PC-9 (cell line): ENCODE measurements at places on chromosomes 4 and X.
A peak's percentile ranks its signal among the peaks of the same experiment; 100 is the strongest.

DNA sequence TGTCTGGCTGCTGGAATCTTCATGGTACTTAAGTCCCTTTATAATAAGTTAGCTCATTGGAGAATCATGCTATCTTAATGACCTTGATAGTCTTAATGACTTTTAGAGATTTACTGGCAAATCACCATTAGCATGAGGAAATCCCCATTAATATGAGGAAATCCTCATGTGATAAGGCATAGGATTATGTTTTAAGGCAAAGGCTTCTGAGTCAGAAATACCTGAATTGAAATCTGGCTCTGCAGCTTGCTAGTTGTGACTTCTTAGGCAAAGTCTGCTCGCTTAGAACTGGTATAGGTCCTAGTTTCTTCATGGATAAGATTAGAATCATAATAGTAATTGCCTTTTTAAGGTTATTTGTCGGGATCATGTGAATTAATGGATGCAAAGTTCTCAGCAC lies 190.2 kb upstream of the BANK1 start:
- H3K27ac ChIP-seq = peak overlapping the region; percentile 78
- DNase-seq = no peak
- no peaks in the 10 kb centered on the region for H3K27me3 ChIP-seq
- no peak overlapping the region for H3K4me3 ChIP-seq
- H3K4me1 ChIP-seq = peaks cover 11% of the 10 kb centered on the region

DNA sequence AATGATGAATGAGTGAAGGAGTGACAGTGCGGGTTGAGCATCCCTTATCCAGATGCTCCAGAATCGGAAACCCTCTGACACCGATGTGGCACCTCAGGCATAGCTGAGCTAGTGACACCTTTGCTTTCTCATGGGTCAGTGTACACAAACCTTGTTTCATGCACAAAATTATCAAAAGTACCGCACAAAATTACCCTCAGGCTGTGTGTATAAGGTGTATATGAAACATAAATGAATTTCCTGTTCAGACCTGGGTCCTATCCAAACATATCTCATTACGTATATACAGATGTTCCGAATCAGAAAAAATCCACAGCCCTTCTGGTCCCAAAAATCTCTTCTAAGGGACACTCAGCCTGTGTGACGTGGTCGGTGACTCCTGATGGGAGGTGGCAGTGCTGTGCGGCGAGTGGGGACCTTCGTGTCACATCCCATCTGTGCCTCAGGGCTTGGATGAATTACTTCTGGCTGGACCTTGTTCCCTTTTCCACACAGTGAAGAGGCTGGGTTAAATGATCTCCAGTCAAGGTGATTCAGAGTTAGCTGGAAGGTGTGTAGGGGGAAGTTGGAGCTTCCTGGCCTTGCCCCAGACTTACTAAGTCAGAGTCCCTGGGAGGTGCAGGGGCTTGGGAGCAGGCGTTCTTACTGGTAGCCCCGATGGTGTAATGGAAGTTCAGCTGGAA lies 18.8 kb downstream of the RGS12 start:
- H3K27me3 ChIP-seq = no peaks in the 10 kb centered on the region
- H3K27ac ChIP-seq = peak overlapping the region; percentile 51
- peak; percentile 50 for DNase-seq
- H3K4me1 ChIP-seq = peaks cover 23% of the 10 kb centered on the region
- H3K36me3 ChIP-seq = no peaks in the 10 kb centered on the region

- H3K4me3 ChIP-seq = no peak overlapping the region
- no peaks in the 10 kb centered on the region for H3K4me1 ChIP-seq
- H3K27ac ChIP-seq = no peak overlapping the region
- no peak for DNase-seq
- no peaks in the 10 kb centered on the region for H3K27me3 ChIP-seq
Observed at GRCh38 chrX:30161043-30161442, 54.3 kb upstream of the MAGEB2 start.

GRCh38 chr4:128285085-128285997 lies 2.3 kb downstream of the PGRMC2 start:
- no peaks in the 10 kb centered on the region for H3K27me3 ChIP-seq
- peaks cover 19% of the 10 kb centered on the region for H3K36me3 ChIP-seq
- H3K4me1 ChIP-seq = peaks cover 28% of the 10 kb centered on the region
- DNase-seq = no peak

GRCh38 chr4:11634283-11634682 lies 205.6 kb upstream of the HS3ST1 start:
- H3K4me3 ChIP-seq = peak overlapping the region; percentile 31; the same call in 1 of the 2 replicates
- no peak for DNase-seq
- H3K36me3 ChIP-seq = no peaks in the 10 kb centered on the region
- H3K27ac ChIP-seq = peak overlapping the region; percentile 99

GRCh38 chrX:136047969-136048368 lies 62.7 kb downstream of the SLC9A6 start:
- H3K4me1 ChIP-seq = 0 out of 2 replicates have a peak, but pooled peaks cover 6% of the 10 kb centered on the region
- DNase-seq = no peak
- no peaks in the 10 kb centered on the region for H3K36me3 ChIP-seq
- H3K27ac ChIP-seq = no peak overlapping the region
- H3K4me3 ChIP-seq = no peak overlapping the region
- H3K27me3 ChIP-seq = no peaks in the 10 kb centered on the region

GRCh38 chr4:154082760-154083535 lies 294.1 kb upstream of the SFRP2 start:
- H3K4me3 ChIP-seq = no peak overlapping the region
- no peaks in the 10 kb centered on the region for H3K36me3 ChIP-seq
- H3K27ac ChIP-seq = no peak overlapping the region
- no peaks in the 10 kb centered on the region for H3K4me1 ChIP-seq

DNA sequence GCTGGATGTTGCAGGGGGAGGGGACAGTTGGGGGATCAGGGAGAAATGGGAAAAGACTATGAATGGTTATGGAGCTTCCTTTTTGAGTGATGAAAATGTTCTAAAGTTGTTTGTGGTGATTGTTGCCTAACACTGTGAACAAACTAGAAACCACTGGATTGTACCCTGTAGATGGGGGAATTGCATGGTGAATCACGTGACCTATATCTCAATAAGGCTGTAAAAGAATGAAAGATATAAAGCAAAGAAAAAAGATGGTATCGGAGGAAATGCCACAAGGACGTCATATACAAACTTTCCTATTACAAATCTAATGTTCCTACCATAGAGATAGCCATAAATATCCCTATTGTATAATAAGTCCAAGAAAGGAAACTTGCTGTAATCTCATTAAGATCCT lies 20.6 kb upstream of the CT55 start:
- no peak overlapping the region for H3K27ac ChIP-seq
- H3K4me1 ChIP-seq = no peaks in the 10 kb centered on the region
- H3K4me3 ChIP-seq = no peak overlapping the region
- peaks cover 74% of the 10 kb centered on the region for H3K27me3 ChIP-seq
- no peaks in the 10 kb centered on the region for H3K36me3 ChIP-seq
